Stimulated activated CD8-positive, alpha-beta memory T cell treated with anti-CD3 and anti-CD28 coated beads, Interleukin-7, amount 100 ng/mL, for 48 hours (primary cell): ENCODE measurements at places on chromosomes 6 and 20.

DNA sequence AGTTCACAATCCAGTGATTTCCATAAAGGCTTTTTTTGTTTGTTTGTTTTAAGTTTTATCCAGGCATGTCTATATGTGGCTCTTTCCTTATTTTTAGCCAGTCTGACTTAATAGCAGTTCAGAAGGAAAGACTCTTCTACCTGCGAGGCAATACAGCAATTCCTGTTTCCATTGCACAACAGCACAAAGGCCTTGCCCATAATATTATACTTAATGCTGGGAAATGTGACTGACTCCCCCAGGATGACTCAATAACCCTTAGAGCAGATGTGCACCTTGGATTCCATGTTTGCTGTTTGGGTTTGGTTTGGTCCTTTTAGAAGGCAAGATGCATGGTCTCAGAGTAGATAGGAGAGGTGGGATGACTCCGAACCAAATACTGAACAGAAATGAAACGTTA is 184.1 kb downstream of the MTFR2 start:
- no peak for DNase-seq

DNA sequence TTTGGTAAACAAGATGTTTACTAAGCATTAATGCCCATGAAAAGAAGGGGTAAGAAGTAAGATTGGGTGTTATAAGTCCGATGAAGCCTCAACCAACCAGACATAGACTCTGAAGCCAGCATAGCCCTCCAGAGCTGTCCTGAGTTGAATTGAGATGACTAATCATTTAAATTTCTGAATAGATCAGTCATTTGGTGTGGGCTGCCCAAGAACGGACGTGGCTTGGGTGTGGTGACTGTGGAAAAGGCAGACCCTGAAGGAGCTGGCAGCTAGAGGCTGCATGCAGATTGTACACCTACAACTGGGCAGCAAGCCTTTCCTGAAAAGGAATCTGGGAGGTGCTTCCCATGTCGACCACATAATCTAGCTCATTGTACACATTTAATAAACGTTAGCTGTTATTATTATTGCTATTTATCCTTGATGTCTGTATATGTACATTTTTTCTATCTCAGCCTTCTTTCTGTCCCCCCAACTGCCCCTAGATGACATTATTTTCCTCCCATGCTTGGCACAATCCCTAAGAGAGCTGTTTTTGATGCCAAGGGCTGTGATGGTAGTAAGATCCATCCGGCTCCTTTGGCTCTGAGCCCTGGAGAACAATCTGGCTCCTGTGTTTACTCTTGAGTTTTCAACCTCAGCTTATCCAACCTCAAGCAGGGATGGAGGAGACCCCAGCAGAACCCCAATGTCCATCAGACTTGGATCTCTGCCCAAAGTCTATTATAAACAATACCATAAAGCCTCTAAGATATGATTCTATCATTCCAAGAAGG is 57.6 kb upstream of the JAG1 start:
- no peak for DNase-seq

DNA sequence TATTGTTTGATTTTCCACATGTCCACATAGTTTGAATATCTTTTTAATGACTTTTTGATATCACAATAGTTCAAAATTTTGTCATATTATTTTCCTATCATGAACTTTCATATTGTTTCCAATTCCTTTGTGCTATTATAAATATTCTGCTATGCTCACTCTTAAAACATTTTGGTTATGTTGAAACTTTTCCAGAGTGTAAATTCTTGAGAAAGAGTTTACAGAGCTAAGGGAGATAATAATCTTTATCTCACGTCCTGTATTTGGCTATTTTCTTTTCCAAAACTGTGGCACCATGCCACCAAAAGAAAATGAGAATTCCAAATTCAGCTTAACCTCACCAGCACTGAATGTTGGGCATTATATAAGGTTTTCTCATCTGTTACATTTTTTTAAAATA is 210.9 kb downstream of the TFAP2B start:
- no peak for DNase-seq

GRCh38 chr6:159807150-159807858 is 7.2 kb downstream of the PNLDC1 start:
- no peak for DNase-seq

DNA sequence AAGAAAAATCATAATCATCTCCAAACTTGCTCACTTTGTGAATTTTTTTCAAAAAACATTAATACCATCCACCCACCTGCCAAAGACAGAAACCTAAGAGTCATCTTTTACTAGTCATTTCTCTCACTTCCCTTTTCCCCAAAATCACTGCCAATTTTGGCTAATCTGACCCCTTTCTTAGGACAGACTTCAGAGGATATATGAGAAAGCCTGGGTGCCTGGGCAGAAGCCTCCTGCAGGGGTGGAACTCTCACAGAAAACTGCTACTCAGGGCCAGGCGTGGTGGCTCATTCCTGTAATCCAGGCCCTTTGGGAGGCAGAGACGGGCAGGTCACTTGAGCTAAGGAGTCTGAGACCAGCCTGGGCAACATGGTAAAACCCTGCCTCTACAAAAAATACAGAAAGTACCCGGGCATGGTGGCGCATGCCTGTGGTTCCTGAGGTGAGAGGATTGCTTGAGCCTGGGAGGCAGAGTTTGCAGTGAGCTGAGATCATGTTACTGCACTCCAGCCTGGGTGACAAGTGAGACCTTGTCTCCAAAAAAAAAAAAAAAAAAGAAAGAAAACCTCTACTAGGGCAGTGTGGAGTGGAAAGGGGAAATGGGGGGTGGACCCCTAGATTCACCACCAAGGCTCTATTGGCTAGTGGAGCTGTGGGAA is 3.8 kb downstream of the DEK start:
- DNase-seq: no peak

DNA sequence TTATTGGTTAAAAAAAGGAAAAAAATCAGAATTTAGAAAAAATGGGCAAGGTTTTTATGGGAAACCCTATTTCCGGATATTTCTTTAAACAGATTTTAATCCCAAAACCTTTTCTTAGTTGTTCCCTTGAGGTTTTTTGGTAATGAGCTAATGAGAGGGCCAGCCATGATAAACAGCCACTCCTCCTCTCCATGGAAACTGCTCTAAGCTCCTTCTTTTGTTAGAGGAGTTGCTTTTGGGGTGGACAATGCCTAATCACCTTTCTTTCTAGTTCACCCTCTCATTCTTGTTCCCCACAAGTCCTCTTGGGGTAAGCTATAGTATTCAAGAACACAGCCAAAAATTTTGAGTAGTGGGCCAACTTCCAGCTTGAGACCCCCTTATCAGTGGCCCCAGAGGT is 105.0 kb upstream of the FAM184A start:
- DNase-seq: no peak
